ENCODE measurements at places on chromosomes 5 and 9.

DNA sequence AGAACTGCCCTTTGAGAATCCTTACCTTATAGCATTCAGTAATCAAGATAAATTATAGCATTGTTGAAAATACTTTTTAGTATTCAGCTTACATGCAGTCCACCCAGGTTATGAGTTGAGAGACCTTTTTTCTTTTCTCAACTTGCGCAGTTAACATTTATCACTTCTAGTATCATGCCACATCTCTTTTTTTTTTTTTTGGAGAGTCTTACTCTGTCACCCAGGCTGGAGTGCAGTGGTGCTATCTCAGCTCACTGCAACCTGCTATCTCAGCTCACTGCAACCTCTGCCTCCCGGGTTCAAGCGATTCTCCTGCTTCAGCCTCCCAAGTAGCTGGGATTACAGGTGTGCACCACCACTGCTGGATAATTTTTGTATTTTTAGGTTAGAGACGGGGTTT, 29.0 kb downstream of the LRRC70 start:
- DNase-seq, result no peak

GRCh38 chr5:89535411-89535810, 652.4 kb upstream of the MEF2C start:
- DNase-seq, result no peak

GRCh38 chr5:139871614-139872013, 76.0 kb downstream of the PSD2 start:
- DNase-seq, result no peak

DNA sequence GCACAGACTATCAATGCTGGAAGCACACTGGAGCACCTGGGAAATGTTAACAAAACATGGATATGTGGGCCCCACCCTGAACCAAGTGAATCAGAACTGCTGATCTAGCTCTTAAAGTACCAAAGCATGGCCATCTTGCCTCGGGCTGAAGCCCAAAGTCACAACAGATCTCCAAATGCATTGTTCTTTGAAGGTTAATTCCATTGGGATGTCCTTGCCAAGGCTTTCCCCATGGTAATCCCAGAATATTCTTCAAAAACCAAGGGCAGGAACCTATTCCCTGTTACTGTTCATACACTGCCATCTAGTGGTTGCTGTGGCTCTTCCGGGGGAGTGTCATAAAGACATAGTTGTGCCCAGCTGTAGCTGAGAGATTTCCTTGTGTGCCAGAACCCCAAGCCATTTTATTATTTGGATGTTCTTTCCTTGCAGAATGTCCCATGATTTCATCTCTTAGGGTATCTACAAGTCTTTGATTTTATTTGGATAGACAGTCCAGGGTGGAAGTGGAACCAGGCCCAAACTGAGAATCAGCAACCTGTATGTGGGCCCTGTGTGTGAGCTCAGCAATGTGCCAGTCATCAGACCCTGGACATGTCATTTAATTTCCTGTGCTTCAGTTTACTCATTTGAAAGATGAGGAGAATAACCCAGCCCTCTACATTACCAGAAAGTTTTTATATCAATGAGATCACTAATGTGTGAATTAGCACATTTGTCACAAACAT, 290.0 kb downstream of the ACTL7B start:
- DNase-seq, result no peak

GRCh38 chr5:144219869-144220268, 49.2 kb downstream of the KCTD16 start:
- DNase-seq, result no peak

- no peak for DNase-seq
These were observed 20.8 kb upstream of the SLC6A3 start for GRCh38 chr5:1465966-1466471.

- DNase-seq, result no peak
These were observed 79.2 kb upstream of the ABCA1 start for GRCh38 chr9:105007143-105007542.

DNA sequence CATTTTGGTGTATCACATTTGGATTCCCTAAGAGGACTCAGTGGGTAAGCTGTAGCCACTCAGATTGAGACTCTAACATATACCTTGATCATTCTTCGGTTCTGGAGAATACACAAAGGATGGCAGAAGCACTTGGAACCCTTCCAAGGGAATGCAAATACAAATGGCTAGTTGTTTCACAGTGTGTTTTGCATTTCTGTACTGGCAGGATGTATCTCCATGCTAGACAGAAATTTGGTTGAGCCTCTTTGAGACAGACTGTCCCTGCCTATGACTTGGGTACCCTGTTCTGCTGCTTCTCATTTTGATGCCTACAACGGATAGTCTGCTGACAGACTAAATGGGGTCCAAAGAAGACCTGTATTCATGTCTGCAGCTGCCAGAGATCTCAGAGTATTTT, 273.5 kb downstream of the TMEM38B start:
- no peak for DNase-seq

- DNase-seq, result no peak
These were observed 134.3 kb upstream of the ICE1 start for GRCh38 chr5:5288201-5288600.

- DNase-seq, result no peak
These were observed 72.8 kb downstream of the NIPSNAP3B start for GRCh38 chr9:104836767-104837166.

DNA sequence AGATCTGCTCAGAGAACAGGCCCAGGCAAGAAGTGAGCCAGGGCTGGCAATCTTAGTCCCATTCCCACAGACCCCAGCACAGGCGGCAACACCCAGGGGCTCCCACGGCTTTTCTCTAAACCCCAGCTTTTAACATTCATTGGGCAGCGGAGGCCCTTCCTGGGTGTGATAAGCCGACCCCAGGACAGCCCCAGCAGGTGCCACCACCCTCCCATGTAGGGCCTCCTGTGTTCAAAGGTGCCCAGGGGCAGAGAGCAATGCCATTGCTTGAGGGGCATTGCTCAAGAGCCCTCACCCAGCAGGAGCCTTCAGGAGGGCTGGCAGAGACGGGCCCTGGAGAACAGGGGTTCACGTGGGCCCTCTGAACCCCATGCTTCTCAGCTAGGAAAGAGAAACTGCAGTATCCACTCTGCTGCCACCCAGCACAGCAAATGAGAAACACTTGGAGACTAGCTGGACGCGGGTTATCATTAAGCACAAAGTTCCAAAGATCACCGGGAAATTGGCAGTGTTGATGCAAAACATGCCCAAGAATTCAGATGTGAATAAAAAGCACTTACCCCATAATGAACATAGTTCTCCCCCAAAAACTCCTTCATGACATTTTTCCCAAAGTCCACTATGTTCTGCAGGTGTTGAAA, 13.9 kb downstream of the IPPK start:
- DNase-seq, result no peak

DNA sequence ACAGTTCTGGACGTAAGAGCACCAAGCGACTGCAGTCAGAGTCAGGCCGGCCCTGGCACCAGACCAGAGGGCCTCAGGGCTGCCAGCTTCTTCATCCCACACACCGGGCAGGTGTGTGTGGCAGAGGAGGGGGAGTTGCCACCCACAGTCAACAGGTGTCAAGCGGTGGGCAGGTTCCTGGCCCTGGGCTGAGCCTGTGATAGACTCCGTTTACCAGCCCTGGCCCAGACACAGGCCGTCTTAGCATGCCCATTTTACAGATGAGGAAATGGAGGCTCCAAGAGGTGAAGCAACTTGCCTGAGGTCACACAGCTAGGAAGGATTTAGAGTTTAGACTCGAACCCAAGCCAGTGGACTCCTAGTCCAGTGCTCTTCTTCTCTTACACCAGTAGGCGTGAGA, 71.8 kb downstream of the HMCN2 start:
- DNase-seq, result no peak

DNA sequence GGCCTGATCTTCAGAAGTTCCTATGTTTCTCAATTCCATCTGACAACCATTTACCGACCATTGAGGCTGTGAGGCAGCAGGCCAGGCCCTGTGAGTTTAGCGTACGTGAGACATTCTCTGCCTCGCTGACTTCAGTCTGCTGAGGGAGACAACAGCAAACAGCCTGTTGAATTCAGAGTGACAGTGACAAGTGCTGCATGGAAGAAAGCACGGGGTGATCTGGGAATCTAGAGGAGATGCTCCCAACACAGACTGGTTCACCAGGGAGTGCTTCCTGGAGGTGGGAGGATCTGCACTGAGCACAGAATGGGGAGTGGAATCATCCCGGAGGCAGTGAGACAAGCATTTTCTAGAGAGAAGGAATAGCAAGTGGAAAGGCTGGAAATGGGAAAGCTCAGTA, 10.0 kb upstream of the DDX41 start:
- DNase-seq, result no peak

DNA sequence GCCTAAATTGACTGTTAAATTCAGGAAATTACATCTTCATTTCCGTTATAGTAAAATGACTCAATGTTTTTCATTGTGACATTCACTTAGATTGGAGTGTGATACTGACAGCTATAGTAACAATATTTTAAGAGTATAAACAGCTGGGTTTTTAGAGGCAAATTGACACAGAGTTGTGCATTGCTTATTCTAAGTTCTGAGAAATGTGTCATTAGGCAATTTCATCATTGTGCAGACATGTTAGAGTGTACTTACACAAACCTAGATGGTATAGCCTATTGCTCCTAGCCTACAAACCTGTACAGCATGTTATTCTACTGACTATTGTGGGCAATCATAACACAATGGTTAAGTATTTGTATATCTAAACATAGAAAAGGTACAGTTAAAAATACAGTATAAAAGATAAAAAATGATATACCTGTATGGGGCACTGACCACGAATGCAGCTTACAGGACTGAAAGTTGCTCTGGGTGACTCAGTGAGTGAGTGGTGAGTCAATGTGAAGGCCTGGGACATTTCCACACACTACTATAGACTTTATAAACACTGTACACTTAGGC, 132.7 kb downstream of the PDE4D start:
- DNase-seq, result no peak

DNA sequence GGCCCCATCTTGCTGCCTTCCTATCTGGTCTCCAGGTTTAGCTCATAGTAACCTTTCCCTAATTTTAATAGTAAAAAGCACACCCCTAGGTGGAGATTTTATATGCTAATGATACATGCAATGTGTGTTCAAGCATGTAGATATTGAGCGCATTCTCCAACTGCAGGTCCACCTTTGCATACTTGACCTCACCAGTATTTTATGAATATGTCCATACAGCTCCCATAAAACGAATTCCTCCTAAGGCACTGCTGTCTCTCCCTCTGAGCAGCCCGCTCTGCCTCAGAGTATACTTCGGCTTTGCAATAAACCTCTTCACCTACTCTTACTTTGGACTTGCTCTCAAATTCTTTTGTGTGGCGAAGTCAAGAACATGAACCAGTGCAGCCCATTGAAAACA, 153.3 kb downstream of the RAB3C start:
- DNase-seq, result no peak

- DNase-seq, result no peak
These were observed 96.1 kb downstream of the CYFIP2 start for GRCh38 chr5:157362012-157362411.

DNA sequence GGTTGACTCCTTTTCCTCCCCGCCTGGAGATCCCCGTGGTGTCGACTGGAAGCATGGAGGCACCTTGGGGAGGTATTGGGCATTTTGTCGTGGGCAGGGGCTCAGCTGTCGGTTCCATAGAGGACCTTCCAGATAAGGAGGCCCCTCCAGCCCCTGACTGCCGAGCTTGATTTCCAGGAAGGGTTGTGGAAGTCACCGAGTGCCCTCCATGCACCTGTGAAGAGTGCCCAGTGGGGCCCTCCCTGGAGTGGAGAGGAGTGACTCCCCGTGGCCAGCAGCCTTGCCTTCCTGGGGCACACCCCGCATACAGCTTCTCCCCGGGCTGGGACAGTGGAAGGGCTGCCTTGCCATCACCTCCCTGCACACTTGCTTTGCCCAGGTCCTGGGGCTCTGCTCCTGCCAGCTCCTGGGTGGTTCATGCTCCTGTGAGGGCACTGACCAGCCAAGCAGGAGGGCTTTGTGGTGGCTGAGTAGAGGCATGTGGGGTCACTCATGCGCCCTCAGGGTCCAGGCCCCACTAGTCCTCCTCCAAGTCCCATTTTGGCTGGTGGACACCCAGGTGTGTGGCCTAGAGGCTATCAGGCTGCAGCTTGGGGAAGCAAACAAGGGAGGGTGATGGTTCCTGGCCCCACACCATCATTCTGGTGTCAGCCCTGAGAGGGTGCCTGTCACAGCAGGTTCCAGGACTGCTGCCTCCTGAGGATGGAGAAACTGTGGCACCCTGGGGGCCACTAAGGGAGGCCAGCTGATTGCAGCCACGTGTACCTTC, 133.0 kb downstream of the WNK2 start:
- DNase-seq, result no peak

DNA sequence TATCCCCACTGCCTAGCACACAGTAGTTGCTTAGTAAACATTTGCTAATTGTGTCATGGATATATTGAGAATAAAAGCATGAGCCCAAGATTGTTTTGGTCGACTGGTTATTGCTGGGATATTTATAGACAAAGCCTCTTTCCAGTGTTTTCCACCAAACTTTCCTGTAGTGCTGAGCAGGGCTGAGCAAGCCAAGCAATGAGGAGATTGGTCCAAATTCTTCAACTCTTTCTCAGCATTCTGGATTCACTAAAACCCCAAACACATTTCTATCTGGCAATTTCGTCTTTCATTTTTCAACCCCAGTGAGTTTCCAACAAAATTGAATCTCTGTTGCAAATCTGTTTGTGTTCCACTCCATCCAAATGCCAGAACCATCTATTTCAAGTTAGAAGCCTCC, 31.9 kb upstream of the TARS1 start:
- no peak for DNase-seq

DNA sequence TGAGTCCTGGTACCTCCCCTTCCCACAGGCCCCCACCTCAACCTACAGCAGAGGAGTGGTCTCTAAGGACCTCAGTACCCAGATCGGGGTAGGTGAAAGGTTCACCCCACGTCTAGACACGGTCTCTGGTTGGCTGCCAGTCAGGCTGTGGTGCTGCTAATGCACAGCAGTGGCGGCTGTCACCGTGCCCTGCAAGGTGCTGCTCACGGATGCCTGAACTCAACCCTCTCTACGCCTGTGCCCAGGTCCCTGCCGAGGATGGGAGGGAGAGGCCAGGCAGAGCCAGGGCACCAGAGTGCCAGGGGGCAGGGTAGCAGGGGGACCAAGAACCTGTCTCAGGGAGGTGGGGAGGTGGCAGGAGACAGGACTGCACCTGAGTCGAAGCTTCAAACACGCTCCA, 14.3 kb downstream of the IER5L start:
- DNase-seq, result no peak

DNA sequence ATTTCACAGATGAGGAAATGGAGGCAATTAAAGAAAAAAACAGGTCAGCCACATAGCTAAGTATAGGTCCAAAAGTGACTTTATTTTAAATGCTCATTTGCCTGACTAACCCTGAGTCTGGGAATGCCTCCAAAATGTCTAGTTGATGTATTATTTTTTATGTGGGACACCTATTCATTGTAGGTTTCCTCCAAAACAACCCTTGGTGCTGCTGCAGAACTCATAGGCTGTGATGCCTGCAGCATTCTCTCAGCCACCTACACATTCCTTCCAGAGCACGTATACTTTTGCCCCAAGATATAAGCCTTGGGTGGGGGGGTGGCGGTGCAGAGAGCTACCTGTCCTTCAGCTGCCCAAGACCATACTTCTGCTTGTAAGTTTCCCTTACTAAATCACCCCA, 77.4 kb downstream of the MSX2 start:
- DNase-seq, result no peak
